ENCODE measurements at places on chromosomes 11 and 22.

DNA sequence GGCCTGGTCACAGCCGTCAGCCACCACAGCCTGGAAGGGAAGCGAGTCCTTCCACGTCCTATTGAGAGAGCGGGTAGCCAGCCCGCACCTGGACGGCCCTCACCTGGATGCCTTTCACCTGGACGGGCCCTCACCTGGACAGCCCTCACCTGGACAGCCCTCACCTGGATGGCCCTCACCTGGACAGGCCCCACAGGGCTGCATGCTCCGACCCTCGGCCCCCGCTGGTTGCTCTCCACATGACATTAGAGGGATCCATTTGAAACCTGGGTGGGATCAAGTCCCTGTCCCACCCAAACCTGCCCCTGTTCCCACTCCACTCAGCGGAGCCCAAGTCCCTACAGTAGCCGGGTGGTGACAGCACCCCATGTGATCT is 3.7 kb downstream of the C1QTNF6 start:
- no peak for DNase-seq

DNA sequence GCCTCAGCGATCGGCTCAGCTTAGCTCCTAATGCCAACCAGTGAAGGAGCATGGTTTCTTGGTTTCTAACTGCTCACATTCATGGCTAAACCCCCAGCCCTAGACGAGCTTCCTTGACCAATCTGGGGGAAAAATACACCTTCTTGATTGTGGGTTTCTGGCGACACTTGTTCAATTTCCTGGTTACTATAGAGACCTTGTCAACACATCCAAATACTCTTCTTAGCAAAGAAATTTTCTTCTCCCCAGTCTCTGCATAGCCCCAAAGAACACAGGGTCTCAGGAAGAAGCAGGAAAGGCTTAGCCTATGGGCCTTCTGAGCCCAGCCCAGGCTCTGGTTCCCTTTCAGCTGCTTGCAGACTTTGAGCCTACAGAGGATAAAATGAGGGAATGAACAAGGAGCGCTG is 88.5 kb upstream of the SYT13 start:
- no peak for DNase-seq

- no peak for DNase-seq
These were observed 292.8 kb downstream of the NXPE2 start for GRCh38 chr11:114970927-114971645.

- no peak for DNase-seq
These were observed 21.9 kb upstream of the QSER1 start for GRCh38 chr11:32870676-32871075.

GRCh38 chr11:133318221-133318620 is 214.1 kb downstream of the OPCML start:
- DNase-seq, result no peak

DNA sequence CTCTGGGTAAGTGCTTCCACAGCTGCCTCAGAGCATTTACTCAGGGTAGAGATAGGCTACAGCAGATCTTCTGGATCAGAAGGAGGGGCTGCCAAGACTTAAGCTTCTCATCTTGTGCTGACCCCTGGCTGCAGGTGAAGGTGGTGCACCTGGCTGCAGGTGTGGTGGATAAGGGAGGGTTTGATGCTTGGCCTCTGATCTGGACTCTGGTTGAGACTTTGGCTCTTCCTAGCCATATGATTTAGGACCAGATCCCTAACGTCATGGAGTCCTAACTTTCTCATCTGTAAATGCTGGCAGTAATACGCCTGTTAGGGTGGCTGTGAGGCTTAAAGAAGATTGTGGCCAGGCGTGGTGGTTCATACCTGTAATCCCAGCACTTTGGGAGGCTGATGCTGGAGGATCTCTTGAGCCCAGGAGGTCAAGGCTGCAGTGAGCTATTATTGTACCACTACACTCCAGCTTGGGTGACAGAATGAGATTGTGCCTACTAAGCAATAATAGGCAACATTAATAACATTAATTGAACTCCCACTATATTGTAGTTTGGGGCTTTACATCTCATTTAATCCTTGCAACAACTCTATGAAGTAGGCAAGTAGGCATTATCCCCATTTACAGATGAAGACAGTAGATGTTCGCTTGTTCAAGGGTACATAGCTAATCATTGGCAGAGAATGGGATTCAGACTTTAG is 10.7 kb downstream of the DTX4 start:
- DNase-seq, result no peak

DNA sequence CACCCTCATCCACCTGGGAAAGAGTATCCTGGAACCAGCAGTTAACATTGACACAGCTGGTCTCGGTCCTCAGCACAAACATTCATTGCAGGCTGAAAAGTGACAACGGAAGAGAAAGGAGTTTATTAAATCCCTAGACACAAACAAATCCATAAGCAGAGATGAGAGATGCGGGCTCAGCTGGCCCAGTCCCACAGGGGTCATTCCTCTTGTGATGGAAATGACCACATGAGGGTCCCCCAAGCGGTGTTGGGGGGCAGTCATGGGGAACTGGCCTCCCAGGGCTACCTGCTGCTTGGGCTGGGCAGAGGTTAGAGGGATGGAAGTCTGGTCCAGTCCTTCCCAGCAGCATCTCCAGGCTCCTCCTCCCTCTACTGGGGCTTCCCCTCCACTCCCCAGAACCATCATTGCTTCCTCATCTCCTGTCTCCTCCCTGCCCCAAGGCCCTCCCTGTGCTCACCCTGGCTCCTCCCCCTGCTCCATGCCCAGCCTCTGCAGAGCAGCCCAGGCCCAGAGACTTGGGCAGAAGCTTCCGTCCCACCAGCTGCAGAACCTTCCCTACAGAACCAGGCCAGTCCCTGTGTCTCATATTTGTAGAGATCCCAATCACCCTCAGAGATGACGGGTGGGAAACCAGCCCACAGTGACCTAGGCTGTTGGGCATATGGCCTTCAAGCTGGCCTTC is 5.4 kb upstream of the IGLL5 start:
- DNase-seq, result peak; percentile 13

- DNase-seq, result no peak
These were observed 45.7 kb downstream of the SCUBE1 start for GRCh38 chr22:43297270-43298061.

DNA sequence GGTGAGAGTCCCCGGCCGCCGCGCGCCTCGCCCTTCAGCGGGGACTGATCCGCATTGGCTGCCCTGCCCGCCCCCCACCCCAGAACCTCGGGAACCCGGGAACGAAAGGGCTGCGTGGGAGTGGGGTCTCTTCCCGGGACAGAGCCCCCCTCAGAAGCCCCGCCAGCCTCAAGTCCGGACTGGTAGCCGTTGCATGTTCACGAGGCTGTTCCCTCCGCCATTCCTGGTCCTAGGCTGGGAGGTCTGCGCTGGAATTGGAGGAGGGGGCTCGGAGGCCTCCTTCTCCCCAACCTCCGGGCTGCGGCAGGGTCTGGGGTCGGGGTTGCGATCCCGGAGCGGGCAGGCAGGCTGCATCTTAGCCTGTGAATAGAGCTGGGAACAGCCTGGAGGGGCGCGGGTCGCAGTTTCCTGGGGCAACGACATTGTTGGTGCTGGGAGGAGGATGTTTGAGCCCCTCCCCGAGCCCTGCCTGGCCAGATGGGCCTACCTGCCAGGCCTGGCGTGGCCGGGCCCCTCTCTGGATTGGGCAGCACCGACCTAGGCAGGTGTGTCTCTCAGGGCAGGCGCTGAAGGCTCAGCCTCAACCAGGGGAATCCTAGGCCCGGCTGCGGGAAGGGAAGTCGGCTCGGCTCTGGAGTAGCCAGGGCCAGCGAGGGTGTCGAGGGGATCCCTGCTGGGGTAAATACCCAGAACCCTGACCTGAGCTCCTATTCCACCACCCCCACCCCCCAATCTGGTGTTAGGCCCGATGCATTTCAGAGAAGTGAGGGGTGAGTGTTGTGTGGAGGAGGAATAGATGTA is 670 bp downstream of the MAPK8IP1 start:
- no peak for DNase-seq

- DNase-seq, result no peak
These were observed 9.1 kb upstream of the CKAP5 start for GRCh38 chr11:46855167-46855566.

GRCh38 chr22:43080616-43081015 is 8.6 kb downstream of the TTLL1 start:
- DNase-seq, result no peak

DNA sequence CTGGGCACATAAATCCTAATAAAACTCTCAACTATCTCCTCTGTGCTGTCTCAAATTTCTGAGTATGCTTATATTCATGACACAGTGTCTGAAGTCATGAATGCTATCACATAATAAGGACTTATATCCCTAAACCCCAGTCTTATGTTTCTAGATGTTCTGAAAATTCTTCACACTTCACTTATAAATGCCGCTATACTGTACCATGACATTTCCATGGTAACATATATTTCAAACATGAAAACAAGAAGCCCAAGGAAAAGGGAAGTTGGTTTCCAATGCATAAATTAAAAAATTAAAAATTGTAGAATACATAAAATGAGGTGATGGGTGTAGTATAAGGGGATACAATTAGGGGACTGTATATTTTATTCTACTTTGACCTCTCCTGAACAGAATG is 11.7 kb downstream of the GVQW3 start:
- no peak for DNase-seq

DNA sequence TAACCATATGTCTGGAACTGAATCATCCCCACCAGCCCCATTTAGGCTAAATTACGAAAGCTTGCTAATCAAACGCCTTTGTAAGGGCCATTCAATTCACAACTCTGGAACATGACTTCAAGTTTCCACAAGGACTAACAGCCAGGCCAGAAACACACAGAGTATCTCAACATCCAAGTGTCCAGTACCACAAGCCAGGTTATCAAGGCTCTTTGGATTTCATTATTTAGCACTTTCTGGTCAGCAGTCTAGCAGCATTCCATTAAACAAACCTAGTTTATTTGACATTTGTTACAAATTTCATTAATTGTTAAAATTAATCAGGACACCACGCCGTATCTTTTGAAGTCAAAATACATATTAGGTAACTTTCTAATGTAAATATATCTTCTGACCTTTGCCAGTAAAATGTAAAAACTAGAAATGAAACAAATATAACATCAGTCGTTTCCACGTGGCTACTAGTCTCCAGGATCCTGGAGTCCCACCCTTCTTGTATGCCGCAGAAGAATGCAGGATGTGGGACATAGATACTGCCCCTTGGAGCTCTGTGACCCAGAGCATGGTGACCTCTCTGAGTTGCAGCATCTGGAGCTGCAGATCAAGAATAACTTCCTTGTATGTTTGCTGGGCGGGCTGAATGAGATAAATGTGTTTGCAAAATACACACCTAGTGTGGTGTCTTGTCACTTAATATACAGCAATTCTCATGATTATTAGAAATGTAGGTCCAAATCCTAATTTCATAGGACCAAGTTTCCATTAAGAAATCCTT is 64.7 kb downstream of the MPPED2 start:
- no peak for DNase-seq

- DNase-seq, result no peak
These were observed 63.9 kb downstream of the PKNOX2 start for GRCh38 chr11:125228445-125228844.

DNA sequence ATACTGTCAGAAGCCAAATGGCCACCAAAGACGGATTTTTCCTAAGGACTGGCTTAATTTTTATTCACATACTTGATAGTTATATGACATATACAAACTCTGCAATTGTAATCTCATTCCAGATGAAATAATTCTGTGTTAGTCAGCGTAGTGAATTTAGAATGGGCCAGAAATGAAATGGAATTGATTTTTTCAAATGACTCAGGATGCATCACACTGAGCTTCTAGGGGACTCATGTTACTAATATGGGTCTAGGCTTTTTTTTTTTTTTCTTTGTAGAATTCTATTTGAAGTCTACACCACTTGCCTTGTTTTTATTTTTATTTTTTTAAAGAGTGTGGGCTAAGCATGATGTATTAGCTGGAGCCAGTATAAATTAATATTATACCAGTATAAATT is 62.7 kb downstream of the SPECC1L start:
- peak; percentile 86 for DNase-seq

GRCh38 chr22:42430528-42431125 is 1.6 kb downstream of the NFAM1 start:
- no peak for DNase-seq

DNA sequence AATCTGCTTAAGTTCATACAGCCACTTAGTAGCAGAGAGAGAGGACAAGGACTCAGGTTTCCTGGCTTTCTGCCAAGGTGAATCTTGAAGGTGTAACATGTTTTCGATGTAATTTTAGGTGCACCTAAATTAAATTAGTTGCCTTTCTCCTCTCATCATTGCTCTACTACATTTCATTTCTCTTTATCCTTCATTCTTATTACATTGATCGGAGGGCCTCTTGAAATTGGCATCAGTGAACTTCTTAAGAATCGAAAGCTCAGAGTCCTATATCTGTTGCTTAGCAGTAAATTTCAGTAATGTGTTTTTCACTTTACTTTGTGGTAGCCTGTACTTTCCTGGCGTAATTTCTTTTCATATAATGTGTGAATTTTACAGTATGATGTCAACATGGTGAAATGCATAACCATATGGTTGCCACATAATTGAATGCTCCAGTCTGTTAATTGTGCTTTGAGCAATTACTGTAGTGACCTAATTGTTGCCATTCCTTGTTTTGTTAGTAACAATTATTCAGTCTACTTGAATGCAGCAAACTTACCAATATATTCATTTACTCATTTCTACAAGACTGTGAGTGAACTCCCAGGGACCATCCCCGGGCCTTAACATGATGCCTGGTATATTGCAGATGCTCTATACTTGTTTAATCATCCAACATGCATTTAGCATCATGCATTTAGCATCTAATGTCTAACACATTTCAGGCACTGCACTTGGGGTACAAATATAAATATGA is 138.1 kb downstream of the MAML2 start:
- DNase-seq, result no peak

DNA sequence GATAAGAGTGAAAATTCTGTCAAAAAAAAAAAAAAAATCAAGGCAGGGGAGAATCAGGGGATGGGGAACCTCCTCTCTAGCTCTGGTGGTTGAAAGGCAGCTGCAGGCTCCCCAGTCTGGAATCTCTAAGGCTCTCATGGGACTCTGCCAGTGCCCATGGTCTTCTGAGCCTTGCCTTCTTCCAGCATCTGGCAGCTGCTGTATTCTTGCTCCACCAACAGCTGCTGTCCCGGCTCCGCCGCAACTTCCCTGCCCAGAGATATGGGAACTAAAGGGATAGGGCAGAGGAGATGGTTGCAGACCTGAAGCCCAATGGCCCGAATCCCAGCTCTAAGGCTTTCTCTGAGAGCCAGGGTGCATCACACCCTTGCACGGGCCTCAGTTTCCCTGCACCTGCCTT is 49.5 kb upstream of the PHF21B start:
- DNase-seq, result no peak

GRCh38 chr11:105861225-105861624 is 160.8 kb downstream of the MSANTD4 start:
- no peak for DNase-seq

- DNase-seq, result no peak
These were observed 93.7 kb upstream of the CARD18 start for GRCh38 chr11:105233285-105233684.

Measured in EH (cell line).